Vein endothelial cell (primary cell): ENCODE measurements at places on chromosomes 11 and 22. TPM values are rescaled to one million over a fixed set of nuclear protein-coding genes. Genes with fewer than 3 reads are reported as not detected.

The MSANTD2 gene
- 15.4 and 15.8 TPM in 2 replicates for total RNA-seq

The DERL3 gene
- 0.33 TPM in 1 of 2 replicates, not detected in the other for total RNA-seq

The RBMXL2 gene
- 0.33 TPM in 1 of 2 replicates, not detected in the other for total RNA-seq

The BTBD18 gene
- total RNA-seq: not detected in 2 replicates

The KRTAP5-11 gene
- not detected in 2 replicates for total RNA-seq

The CCDC87 gene
- 0.65 and 0.67 TPM in 2 replicates for total RNA-seq

The CASP12 gene
- 4.9 and 5.3 TPM in 2 replicates for total RNA-seq

The EPS8L2 gene
- 2.5 and 3.9 TPM in 2 replicates for total RNA-seq

The TESMIN gene
- total RNA-seq: 1.1 and 7.5 TPM in 2 replicates

The PPARA gene
- total RNA-seq: 8.2 and 10.7 TPM in 2 replicates
